ENCODE measurements at places on chromosomes 1 and 21.

DNA sequence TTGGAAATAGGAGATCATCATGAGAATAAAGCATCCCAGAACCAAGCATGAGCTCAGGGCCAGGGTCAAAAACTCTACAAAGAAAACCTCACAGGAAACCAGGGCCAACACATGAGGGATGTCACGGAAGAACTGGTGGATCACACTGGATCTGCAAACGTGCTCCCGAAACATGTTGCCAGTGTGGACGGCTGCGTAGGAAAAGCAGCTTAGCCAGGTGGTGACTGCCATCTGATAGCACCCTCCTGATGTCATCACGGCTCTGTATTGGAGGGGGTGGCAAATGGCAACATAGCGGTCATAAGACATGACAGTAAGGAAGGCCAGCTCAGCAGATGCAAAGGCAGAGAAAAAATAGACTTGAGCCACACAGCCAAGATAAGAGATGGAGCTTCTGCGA is 20.9 kb downstream of the OR14I1 start:
- no peak for DNase-seq

GRCh38 chr1:76035053-76035452 is 39.5 kb upstream of the ST6GALNAC3 start:
- DNase-seq = no peak

- peak; percentile 83 for DNase-seq
These were observed 253.1 kb upstream of the IRF2BP2 start for GRCh38 chr1:234862944-234863515.

GRCh38 chr1:74399249-74399648 is 113.2 kb downstream of the LRRC53 start:
- no peak for DNase-seq

DNA sequence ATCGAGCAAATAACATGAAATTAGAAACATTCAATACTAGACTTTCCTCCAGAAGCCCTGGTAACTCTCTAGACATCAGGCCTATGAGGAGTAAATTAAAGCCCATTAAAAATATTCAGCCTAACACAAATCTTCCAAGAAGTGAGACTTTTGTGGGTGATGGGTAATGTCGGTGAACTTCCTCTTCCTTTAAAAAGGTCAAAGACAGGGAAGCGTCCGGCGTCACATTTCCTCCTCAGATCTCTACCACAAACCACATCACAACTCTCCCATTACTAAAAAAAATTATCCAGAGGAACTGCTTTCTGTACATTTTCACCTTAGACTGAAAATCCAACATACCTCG is 1.4 kb downstream of the EIF4G3 start:
- DNase-seq = no peak

DNA sequence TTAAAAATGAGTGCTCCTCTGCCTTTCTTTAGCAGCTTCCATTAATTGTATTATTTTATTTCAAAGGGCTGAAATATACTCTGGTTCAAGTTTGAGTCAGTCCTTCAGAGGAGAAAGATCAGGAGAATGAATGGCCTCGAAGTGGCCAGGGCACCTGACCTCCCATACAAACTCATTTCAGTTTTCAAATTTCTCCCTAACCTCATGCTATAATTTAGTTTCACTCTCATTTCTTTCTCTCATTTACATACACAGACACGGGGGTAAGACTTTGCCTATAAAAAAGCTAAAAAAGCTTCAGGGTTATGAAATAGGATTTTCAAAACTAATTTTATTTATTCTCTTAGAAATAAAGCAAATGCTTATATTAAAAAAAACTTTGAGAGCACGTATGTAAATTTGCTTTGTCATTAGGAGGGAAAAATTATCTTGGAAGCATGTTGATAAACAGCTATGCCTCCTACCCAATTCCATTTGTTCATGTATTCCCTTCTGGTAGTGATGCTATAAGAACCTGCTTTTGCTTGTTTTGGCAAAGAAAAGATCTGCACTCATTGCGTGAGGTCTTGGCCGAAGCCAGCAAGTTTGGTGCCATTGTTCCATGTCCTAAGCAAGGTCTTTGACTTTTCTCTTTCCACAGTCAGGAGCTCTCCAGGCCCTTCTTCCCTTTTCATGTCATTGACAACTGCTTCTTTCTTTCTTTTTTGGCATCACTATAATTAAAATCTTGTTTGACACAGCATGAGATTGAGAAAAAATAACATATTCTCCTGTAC is 80.4 kb upstream of the LRRC53 start:
- DNase-seq = no peak

DNA sequence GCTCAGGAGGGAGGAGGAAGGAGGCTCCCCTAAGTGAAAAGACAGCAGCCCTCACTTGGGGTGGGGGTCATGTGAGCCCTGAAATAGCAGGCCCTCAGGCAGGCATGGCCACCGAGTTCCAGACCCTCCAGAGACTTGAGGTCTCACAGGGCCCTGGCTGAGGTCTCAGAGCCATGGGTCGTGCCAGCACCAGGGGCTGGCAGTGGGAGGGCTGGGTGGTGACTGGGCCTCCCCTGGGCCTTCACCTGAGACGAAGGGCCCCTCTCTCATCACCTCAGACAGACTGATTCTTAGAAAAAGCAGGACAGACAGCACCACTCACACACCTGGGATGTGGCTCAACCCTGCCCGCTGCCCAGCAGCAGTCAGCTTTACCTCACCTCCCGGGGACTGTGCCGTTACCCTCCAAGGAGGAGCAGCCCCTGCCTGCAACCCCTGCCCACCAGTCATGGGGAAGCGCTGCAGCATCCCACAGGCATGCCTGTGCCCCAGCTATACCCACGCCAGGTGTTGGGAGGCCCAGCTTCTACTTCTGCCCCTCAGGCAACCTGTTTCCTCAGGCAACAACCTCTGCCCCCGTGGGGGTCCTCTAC is 42.6 kb upstream of the LRP8 start:
- no peak for DNase-seq

- DNase-seq = no peak
These were observed 6.7 kb downstream of the TAS1R3 start for GRCh38 chr1:1337793-1338147.

DNA sequence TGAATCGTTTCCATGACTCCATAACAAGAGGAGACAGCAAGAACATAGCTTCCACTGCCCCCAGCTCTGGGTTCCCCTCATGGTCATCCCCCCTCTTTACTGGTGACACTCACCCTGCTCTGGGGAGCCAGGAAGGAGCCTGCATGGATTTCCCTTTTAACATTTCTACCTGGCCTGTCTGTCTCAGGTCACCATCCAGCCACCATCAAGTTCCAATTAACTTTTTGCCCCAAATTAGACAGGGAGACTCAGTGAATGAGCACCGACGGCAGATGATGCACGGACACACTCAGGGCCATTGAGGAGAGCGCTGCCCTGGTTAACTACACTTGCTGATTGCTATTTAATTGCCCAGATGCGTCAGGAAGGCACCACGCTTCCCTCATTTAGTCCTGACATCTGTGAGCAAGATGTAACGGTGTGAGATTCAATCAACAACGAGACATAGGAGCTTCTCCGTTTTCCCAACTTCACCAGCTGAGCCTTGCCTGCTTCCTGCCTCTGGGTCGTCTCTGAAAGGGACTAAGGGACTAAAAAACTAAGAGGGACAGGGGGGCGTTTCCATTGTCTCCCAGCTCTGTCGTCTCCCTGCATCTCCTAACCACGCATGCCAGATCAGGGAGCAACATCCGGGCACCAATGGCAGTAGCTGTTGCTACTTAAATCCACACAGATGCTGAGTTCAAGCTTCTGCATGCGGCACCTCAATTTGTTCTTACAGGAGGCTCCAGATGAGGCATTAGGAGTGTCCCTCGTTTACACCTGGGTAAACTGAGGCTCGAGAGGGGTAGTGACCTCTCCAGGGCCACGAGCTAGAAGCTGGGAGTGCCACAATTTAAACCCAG is 426.7 kb downstream of the NPHP4 start:
- no peak for DNase-seq

- DNase-seq = no peak
These were observed 13.9 kb downstream of the URB1 start for GRCh38 chr21:32378956-32379355.

- DNase-seq = no peak
These were observed 2.7 kb upstream of the PTPN22 start for GRCh38 chr1:113874012-113874879.

DNA sequence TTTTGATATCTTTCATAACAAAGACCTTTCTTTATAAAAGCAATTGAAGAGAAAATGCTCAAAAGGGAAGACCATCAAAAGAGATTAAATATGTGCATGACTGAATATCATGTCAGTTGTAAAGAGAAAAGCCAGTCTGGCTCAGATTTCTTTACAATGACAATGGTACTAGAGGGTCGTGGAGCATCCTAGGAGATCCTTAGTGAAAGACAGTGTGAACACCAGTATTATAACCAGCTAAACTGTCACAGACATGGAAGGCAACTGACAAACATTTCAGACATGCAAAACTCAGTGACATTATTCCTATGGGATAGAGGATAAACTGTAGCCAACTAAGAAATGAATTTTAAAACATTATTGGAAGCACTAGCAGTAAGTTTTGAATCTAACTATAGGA is 27.1 kb upstream of the ADARB1 start:
- DNase-seq = no peak

GRCh38 chr1:205466595-205467220 is 10.9 kb upstream of the BLACAT1 start:
- no peak for DNase-seq

DNA sequence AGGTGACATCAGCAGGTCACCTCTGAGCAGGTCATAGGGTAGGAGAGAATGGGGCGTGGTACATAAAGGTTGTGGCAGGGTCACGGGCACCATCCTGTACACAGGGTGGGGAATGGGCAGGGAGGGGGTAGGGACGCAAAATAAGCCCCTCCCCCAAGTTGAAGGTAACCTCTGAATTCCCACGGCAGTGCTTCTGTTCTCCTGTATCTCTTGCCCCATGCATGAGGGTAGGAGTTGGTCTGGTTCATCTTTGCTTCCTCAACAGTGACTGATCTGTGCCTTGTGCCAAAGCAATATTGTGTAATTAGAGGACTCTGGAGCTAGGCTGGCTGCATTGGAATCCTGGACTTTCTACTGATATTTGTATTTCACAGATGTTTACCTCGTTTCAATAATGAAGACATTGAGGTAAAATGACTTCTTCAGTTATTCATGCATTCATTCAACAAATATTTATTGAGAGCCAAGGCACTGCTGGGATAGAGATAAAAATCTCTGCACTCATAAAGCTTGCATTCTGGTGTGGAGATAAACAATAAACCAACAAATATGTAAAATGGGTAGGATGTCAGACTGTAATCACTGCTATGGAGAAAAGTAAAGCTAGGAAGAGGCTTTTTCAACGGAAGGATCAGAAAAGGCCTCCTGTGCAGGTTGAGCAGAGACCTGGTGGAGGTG is 18.4 kb upstream of the GFI1 start:
- no peak for DNase-seq

- DNase-seq = no peak
These were observed 156.0 kb downstream of the RERE start for GRCh38 chr1:8661185-8662110.

DNA sequence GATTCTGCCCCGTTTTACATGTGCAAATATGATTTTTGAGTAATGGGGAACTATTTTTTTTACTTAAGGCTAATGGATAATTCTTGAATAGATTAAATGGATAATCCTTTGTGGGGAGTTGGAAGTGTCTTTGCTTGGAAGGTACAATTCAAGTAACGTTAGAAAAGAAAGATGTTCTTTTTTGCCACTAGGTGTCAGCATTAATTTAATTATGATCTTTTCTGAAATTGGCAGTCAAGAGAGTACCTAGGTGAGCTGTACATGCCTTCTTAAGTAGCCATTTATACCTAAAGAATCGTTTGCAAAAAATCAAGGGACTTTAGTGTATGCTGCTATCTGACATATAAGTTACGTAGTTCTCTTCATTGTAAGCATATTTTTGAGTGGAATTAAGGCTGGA is 2.2 kb downstream of the FBXO28 start:
- DNase-seq = no peak

DNA sequence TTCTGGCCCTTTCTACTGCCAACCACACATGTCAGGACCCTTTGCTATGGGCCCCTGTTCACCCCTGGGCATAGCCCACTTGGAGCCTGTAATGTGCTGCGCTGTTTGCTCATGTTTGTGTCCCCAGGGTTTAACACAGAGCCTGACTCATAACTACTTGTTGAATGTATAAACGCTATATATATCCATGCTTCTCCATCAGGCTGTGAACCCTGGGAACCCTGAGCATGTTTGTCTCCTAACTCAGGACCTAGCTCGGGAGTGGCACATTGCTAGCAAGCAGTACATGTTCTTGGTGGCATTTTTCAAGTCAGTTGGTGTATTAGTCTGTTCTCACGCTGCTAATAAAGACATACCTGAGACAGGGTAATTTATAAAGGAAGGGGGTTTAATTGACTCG is 8.0 kb downstream of the OLFML3 start:
- no peak for DNase-seq

GRCh38 chr21:34190576-34191321 is 117.4 kb downstream of the MRPS6 start:
- no peak for DNase-seq

GRCh38 chr1:8202182-8202905 is 115.6 kb upstream of the SLC45A1 start:
- no peak for DNase-seq

DNA sequence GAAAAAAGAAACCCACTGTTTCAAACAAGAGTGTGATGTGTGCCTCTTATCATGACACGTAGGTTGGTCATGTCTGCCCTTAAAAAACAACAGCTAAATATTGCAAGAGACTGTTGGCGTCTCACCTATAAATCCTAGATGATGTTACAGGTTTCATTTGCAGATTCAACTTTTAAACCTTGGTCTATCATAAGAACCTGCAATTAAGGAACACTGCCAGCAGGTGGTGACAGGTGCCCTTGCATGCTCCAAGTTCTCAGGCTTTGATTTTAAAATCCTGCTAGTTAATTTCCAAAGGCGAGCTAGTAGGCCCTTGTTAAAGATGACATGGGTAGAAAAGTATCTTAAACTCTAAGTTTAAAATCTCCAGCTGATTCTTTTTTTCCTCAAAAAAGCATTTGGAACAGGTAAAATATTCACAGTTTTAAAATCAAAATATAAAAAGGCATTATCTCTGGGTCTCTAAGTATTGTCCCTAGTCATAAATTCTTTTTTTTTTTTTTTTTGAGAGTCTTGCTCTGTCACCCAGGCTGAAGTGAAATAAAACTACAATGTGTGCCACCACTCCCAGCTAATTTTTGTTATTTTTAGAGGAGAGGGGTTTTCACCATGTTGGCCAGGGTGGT is 39.1 kb downstream of the CLSTN1 start:
- no peak for DNase-seq

GRCh38 chr1:12342401-12343003 is 112.7 kb downstream of the VPS13D start:
- no peak for DNase-seq

- no peak for DNase-seq
These were observed 38.5 kb downstream of the MACO1 start for GRCh38 chr1:25469177-25469576.
